Stimulated activated CD8-positive, alpha-beta memory T cell treated with anti-CD3 and anti-CD28 coated beads, Interleukin-12 subunit alpha, Interleukin-12 subunit beta, amount 100 ng/mL, for 4 hours (primary cell): ENCODE measurements at places on chromosomes 13 and 19.

- DNase-seq = no peak
Observed at GRCh38 chr19:45502111-45502510, 3.9 kb downstream of the PPM1N start.

DNA sequence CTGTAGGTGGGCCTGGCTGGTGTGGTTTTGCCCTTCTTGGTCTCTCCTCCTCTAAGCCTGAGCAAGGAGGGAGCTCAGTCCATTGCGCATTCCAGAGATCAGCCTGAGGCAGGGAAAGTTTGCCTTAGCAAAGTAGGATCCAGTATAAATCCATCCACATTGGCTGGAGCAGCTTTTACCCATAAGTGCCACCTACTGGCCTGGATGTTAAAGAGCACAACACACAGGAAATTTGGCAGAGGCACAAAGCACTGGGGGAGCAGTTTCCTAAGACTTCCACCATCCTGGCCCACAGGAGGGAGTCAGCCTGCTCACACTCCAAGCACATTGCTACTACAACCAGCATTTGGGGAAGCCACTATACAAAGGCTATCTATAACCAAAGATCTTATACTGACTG is 1124.2 kb downstream of the SLITRK1 start:
- DNase-seq = no peak

- DNase-seq = no peak
Observed at GRCh38 chr19:19948800-19949199, 48.1 kb downstream of the ZNF93 start.

DNA sequence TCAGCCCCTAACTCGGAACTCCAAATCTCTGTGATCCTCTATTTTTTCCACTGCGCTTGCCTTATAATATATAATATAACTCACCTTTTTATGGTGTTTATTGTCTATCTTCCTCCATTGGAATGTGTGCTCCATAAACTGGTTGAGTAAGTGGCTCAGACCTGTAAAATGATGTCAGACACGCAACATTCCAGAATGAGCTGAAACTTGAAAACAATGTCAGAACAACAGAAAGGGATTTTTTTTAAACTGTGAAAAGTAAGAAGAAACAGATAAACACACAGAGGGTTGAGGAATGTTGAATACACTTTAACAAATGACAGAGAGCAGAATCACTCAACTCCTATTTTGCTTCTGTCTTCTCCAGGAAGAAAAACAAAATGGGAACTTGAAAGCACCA is 19.1 kb upstream of the FAM216B start:
- DNase-seq = no peak

DNA sequence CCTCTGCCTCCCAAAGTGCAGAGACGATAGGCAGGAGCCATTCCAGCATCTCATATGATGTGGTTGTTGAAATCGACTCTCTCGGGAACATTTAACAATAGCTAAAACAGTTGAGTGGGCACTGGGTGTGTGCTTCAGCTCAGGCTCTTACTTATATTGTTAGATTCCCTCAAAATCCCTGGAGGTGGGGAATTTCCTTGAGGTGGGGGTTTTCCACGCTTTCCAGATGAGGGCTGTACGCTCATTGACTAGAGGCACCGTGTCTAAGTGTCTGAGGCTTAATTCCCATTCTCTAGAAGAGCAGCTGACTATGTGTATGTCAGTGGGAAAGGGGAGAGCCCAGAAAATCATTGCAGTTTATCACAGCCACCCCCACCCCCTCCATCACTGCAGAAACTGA is 10.8 kb upstream of the GRAMD1A start:
- DNase-seq = no peak

GRCh38 chr19:5907241-5907640 is 2.6 kb downstream of the VMAC start:
- no peak for DNase-seq

GRCh38 chr13:39776439-39776838 is 121.0 kb downstream of the COG6 start:
- no peak for DNase-seq

DNA sequence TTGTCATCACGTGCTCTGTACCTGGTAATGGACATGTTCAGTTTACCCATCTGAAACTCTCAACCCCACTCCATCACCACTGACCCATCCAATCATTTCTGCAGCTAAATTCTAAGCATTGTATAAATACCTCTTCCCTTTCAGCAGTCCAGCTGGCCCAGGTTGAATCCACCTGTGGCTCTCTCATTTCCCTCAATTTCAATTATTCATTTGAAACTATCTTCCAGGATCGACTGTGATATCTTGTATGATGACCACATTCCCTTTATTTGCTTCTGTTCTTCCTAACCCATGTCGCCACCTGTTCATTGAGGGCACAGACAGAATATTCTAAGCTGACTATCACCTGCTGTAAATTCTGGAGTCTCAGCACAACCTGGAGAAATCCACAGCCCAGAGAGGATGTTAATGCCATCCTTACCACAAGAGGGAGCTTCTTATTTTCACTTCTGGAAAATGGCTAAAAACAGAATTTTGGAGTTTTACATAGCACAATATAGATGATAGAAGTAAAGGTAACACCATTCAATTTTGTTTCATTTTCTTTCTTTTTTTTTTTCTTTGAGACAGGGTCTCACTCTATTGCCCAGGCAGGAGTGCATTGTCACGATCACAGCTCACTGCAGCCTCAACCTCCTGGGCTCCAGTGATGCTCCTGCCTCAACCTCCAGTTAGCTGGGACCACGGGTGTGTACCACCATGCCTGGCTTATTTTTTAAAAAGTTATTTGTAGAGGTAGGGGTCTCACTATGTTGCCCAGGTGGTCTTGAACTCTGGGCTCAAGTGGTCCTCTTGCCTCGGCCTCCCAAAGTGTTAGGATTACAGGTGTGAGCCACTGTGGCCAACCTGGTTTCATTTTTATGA is 38.6 kb downstream of the ZNF823 start:
- DNase-seq = no peak
